ENCODE measurements at places on chromosomes 2 and 18.

- DNase-seq, result no peak
These were observed 179.4 kb downstream of the SEPTIN10 start for GRCh38 chr2:109434351-109434750.

DNA sequence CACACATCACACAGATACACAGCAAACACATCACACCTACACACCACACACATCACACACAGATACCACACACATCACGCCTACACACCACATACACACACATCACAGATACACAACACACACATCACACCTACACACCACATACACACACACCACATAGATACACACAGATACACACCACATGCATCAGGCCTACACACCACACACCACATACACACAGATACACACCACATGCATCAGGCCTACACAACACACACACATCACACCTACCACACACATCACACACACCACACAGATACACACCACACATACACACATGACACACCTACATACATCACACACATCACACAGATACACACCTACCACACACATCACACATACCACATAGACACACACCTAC, 158.8 kb downstream of the NDUFA10 start:
- DNase-seq, result no peak

GRCh38 chr2:120606931-120607330, 128.7 kb upstream of the GLI2 start:
- DNase-seq, result no peak

DNA sequence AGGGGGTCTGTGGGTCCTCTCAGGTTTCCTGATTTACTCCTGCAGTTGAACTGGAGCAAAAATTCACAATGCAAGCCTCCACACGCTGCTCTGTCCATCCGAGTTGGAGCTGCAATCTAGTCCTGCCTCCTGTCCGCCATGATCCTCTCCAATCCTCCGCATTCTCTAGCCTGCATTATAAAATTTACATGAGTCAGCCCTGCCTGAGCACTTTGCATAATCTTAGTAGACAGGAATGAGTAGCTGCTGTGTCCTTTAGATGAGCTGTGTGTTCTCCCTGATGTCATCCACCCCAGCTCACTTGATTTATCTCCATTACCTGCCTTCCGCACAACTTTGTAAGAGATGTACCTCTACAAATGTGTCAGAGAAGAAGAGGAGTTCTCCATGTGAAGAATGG, 355.6 kb downstream of the STK39 start:
- DNase-seq, result no peak

DNA sequence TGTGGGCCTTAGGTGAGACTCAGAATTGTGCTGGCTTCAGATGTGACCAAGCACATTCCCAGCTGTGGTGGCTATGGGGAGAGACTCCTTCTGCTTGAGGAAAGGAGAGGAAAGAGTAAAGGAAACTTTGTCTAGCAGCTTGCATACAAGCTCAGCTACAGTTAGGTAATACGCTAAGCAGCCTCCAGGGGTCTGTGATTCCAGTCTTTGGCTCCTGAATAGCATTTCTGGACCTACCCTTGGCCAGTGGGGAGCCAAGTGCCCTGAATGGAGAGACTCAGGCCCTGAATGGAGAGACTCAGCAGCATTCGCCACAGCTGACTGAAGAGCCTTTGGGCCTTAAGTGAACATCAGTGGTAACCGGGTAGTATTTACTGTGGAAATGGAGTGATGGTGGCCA, 227.4 kb upstream of the CDH7 start:
- DNase-seq, result no peak

DNA sequence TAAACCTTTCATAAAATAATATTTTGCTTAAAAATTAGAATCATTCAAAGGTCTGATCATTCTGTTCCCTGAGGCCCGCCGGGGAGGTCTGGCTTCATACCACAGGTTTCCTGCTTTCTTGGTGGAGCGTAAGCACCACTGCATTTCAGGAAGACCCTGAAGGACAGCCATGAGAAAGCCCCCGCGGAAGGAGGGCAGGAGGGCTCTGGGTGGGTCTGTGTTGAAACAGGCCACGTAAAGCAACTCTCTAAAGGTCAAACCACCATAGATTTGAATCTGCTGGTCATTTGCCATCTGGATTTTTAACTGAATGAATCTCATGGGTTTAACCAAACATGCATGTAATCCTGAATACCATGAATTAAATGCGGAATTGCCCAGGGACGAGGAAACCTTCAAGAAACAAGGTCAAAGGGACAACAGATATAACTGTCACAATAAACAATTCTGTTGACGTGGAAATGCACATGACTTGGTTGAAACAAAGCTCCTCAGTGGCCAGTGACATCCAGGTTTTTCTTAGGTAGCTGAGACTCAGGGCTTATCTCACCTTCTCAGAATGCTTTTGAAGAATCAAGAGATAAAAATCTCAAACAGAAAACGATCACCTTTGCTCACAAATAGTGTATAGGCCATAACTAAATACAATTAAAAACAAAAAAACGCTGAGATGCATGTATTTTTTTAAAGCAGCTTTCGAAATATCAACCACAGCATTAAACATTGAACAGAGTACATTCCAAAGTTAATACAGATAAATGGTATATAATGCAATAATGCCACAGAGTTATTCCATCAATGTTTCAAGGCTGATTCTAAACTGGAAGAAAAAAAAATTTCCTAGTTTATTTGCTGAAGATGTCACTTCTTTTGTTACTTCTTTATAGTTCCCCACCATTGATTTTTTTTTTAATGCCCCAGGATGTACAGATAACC, 193.2 kb downstream of the BCL2 start:
- no peak for DNase-seq

DNA sequence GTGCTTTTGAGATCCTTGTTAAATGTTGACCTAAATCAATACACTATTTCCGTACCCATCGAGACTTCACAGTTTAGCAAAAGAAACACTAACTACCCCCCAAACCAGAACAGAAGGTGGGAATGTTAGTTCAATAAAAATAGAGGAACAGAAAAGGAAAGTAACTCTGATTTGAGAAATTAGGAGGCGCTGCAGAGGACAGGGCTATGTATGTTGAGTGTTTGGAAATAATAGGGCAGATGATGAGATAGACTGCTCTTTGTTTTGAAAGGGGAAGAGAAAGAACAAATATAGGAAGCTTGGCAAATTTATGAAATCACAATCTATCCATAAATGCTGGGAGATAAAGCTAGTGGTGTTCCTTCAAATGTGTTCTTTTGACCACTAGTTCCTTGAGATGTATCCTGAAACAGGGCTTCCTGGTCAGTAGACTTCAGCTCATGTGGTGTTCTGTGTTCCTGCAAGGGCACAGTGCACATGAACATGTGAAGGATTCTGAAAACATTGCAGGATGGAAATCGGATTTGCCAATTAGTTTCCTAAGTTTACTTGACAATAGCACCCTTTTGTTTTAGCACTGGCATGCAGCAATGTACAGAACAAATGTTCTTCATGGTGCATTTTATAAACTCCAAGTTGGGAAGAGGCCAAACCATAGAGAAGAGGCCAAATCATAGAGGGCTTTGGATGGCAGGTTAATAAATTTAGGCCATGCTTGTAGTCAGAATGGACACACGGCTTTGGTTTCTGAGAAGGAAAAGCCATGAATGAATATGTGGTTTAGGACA, 39.8 kb downstream of the RHBDD1 start:
- no peak for DNase-seq

DNA sequence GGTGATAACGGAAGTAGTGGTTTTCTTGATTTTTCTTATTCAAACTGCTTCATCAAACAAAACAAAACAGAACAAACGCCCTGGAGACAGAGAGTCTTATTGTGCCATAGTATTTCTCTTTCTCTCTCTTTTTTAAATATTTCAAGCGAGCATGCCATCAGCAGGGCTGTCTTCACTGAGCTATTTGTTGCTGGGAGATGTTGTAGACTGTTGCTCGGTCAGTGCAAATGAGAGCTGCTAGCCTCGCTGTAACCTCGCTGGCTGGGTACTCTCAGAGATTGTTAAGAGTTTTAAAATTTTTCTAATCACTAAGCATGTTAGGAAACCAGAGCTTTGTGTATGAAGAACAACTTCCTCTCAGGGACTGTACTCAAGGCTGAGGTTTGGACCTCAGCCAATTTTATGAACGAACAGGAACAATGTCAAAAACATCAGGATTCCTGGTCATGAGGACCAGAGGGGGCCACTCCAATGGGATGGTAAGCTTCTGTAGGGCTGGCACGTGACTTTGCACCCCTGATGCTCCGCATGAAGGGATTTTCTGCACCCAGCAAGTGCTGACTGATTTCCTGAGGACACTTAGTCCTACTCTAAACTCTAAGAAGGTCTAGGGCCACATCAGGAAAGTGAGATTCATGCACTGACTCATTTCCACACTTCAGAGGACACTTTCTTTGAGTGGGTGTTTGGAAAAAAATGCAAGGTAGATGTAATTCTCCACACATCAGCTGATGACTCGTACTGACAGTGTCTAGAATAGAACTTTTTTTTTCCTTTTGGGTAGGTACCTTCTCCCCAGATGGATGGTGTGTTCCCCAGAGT, 59.8 kb upstream of the IL1R1 start:
- no peak for DNase-seq

Data from AG04449 (cell line).